ENCODE measurements at places on chromosomes 13 and 19.

- DNase-seq = no peak
Observed at GRCh38 chr19:17687141-17687856, 855 bp downstream of the UNC13A start.

GRCh38 chr19:1896508-1896907 lies 8.7 kb upstream of the ADAT3 start:
- no peak for DNase-seq

- DNase-seq = peak; percentile 33
Observed at GRCh38 chr19:5624018-5624663, 1.3 kb downstream of the SAFB start.

- no peak for DNase-seq
Observed at GRCh38 chr13:25046985-25047511, 48.9 kb upstream of the PABPC3 start.

DNA sequence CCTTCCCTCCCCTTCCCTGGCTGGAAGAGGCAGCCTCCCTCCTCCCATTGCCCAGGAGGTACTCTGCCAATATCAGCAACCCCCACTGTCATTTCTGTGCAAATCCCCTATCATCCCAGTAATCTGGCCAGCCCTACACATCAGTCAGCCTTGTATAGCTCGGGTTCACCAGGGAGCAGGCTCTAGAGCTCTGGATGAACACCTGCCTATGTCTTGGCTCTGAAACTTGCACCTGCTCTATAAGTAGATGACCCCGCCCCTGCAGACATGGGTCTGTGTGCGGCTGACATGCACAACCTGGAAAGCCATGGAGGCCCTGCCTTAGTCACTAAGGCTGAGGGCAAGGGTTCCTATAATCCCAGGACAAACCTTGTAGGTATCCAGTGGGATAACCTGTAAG lies 1042.9 kb downstream of the UQCRFS1 start:
- DNase-seq = no peak

DNA sequence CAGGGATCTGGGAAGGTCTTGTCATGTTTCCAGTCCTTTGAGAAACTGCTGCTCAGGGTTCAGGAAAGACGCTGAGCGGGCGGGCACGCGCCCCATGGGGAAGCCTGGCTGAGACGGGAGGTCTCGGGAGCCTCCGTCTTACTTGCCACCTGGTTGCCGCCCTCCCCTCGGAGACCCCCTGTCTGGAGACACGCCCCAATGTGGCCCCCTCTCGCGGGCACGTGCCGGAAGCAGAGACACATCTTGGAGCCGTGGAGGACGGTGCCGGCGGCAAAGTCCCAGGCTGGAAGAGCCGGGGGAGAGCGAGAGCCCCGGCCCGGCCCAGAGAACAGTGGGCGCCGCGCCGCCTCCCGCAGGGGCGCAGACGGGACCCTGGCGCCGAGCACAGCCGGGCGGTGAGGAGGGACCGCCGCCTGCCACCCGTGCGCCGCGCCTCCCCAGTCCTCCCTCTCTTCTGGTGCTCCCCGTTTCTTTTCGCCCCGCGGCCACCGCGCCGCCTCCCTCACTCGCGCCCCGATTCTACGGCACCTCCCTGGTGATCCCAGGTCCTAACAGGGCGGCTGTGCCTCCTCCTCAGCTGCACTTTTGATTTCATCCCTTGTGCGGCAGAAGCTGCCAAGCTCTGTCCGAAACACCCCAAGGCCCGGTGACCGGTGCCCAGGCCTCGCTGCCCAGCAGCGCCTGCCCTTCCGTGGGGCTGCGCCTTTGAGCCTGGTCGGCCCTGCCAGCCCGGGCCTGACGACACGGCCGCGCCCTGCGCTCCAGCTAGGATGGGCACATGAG lies 15.5 kb downstream of the GJB2 start:
- no peak for DNase-seq

DNA sequence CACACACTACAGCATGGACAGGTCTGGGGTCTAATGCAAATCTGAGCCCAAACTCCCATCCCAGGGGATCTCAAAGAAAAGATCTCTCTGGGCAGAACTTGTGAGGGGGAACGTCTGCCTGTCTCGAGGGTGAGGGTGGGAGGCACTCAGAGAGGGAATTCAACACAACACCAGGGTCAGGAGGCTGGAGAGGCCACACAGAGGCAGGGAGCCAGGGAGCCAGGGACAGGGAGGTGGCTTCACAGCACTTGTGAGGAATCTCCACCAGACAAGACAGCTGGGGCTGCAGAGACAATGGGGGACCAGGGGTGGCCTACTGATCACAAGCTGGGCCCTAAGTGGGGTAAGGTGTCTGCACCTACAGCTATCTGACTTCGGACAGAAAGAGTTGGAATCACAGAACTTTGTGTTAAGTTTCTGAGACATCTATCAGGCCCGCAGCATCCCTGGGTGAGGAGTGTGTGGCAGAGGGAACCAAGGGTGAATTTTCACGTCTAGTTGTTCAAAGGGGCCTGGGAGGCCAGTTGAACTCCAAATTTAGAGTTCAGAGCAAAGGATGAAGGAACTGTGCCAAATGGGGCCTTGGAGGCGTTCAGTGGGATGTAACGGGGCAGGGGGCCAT lies 12.7 kb upstream of the AKAP8L start:
- no peak for DNase-seq

- DNase-seq = no peak
Observed at GRCh38 chr19:34228347-34228746, 26.0 kb upstream of the GARRE1 start.

- no peak for DNase-seq
Observed at GRCh38 chr13:91360246-91360751, 12.8 kb downstream of the MIR17HG start.

GRCh38 chr19:8642561-8642960 lies 12.1 kb downstream of the NFILZ start:
- no peak for DNase-seq
